RCC 7860 (cell line): ENCODE measurements at places on chromosomes 2 and 18.

DNA sequence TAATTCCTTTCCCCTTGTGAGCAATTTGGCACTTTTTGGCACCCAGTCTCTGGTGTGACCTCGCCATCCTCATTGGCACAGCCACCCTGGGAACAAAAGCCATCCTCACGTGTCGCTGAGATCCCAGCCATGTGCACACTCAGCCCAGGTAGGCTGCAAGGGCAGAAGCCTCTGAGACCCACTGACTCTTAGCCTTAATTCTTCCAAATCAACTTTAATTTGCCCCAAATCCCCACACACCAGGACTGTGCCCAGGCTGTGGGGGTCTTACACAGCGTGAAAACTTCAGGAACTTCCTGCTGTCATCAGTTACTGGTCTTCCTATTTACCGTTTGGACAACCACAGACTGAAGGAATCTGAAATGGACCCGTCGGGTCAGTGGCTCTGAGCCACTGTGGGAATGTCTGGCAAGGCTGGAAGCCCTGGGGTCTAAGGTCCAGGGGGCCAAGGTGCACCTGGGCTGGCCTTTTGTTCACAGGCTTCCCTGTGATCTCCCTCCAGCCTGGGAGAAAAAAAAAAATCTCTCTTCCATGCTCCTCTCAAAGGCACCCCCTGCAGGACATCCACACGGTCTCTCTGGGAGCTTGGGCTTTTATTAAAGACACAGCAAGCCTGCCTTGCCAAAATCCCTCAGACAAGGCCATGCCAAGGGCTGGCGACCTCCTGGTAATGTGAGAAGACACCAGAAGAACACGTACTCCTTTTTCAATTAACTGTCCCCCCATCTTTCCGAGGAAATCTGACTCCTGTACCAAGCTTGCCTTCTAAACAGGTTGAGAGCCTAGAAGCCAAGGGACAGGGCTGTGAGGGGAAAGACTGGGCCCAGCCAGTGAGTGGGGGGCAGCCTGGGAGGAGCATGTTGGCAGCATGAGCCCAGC is 42.1 kb upstream of the LAPTM4A start:
- no peak for DNase-seq

- no peak for DNase-seq
Observed at GRCh38 chr2:180231015-180231414, 223.9 kb upstream of the CWC22 start.

DNA sequence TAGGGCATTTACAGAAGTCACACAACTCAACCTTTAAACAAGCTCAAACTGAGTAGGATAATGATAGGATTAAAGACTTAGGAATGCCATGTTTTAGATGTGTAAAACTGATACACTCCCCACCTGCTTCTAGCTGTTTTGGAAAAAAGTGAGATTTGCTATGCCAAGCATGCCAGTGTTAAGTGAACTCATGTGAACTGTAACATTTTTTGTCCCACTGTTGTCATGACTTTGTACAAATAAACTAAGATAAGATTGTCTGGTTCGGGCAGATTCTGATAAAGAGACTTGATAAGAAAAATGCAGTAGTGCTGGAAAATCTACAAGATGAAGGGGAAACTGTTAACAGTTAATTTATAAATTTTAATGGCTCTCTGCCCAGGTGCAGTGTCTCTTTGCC is 66.5 kb downstream of the GLS start:
- DNase-seq = peak; percentile 39

GRCh38 chr2:46333912-46334311 is 36.7 kb downstream of the EPAS1 start:
- no peak for DNase-seq

- DNase-seq = no peak
Observed at GRCh38 chr18:47143153-47143552, 7.1 kb downstream of the HDHD2 start.

- peak; percentile 73 for DNase-seq
Observed at GRCh38 chr18:13375302-13376255, 157.0 kb downstream of the LDLRAD4 start.

DNA sequence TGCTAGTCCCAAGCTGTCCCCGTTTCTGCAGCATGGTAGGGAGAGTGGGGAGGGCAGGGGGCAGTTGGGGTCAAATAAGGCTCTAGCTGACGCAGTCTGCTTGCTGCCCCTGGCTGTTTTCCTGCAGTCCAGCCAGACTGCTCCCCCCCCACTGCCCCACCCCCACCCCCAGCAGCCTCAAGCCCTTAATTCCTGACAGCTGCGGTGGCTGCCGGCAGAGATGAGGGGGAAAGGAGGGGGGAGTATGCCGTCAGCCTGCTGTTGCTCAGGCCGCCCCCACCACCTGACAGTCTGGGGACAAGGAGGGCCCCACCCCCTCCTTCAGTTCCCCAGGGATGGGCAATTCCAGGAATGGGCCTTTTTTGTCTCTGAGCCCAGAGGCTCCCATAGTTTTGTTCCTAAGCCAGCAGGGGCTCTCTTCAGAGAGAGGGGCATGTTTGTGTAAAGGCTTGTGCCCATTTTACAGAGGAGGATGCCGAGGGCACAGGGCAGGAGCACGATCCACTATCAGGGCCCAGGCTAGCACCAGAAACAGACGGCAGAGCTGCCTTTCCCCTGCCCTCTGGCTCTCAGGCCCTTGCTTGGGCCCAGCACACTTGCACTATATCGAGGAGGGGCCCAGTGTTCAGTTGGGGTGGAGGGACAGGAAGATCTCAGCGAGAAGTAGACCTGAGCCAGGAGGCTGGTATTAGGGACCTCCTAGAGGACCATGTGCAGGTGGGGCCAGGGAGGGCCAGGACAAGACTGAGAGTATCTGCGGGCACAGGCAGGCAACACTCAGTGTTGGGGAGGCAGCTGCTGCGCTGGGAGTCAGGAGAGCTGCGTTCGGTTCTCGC is 1.5 kb upstream of the WNT10A start:
- no peak for DNase-seq

DNA sequence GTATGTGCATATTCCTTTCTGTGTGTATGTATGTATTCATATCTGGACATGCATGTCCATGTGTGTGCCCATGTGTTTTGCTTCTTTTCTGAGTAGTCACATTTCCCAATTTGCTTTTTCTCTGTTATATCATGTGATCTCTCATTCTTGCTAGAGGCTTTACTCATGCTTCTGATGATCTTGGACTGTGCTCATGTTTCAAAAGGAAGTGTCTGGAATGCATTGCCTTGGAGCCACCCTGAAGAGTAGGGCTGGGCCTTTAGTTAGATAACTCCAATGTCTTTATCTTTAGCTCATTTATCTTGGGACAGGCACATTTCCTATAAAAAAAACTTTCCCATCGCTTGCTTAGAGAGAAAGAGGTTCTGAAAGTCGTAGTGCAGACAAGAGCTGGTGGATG is 859.2 kb downstream of the CNTNAP5 start:
- DNase-seq = no peak

- no peak for DNase-seq
Observed at GRCh38 chr2:54526226-54526879, 70.2 kb downstream of the SPTBN1 start.

DNA sequence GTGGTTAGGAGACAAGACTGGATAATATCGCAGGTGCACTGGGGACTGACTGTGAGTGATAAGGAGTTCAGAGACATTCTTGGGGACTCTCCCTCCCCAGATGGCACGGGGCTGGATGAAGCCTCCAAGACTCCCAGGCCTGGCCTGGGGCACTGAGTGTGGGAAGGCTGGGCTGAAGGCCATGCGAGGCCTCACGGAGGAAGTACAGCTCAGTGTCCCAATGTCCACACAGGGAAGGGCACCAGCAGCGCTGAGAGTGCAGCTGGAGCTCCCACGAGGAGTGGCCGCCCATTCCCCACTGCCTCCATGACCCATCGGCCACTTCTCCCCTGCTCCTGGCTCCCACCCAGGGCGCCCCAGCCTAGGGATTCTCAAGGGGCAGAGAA is 6.5 kb downstream of the MFSD2B start:
- no peak for DNase-seq

DNA sequence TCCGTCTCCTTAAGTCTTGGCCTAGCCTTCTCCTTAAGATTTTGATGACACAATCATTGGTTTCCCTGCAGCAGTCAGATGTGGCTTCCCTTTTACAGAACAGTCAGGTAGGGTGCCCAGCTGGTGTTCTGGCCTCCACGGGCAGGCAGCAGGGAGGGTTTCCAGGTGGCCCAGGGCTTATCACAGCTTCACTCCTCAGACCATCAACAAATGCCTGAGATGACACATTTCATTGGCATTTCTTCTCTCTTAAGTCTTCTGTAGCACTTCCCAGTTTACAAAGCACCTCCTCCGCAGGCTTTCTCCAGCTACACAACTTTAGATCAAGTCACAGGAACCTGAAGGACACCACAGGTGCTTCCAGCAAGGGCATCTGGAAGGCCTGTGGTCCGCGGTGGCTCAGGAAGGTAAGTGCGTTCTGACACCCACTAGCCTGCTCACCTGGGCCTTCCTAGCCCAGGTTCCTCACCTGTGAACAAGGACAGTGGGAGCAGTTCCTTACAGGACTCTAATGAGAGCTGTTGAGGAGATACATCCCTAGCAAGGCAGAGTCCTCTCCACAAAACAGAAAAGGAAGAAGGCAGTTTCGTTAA is 37.6 kb downstream of the PTPN18 start:
- DNase-seq = peak; percentile 34

- DNase-seq = peak; percentile 13
Observed at GRCh38 chr2:75464348-75464946, 96.3 kb downstream of the EVA1A start.

DNA sequence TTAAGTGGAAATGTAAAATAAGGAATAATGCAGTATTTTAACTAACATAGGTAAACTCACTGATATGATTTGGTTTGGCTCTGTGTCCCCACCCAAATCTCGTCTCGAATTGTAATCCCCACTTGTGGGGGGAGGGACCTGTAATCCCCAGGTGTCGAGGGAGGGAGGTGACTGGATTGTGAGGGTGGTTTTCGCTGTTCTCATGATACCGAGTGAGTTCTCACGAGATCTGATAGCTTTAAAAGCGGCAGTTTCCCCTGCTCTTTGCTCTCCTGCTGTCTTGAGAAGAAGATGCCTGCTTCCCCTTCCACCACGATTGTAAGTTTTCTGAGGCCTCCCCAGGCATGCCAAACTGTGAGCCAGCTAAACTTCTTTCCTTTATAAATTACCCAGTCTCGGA is 109.4 kb upstream of the LYPD6 start:
- no peak for DNase-seq

DNA sequence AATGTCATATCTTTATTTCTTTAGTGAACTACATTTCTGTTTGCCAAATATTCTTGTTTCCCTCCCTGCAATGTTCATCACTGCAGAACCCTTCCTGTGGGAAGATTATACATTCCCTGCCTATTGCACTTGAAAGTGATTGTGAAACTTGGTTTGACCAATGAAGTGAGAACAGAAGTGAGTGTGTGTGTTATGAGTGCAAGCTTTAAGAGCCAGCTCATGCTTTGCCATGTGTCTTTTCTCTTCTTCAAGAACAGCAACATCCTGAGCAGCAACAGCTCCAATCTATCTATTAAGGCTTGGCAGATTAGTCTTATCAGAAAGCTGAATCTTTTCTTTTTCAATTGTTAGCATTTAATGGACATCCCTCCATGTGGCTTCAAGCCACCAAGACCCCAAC is 42.0 kb upstream of the UBE2E3 start:
- no peak for DNase-seq

GRCh38 chr18:70256994-70257393 is 31.9 kb upstream of the SOCS6 start:
- DNase-seq = no peak

GRCh38 chr2:79100285-79100684 is 12.5 kb upstream of the REG1B start:
- no peak for DNase-seq

DNA sequence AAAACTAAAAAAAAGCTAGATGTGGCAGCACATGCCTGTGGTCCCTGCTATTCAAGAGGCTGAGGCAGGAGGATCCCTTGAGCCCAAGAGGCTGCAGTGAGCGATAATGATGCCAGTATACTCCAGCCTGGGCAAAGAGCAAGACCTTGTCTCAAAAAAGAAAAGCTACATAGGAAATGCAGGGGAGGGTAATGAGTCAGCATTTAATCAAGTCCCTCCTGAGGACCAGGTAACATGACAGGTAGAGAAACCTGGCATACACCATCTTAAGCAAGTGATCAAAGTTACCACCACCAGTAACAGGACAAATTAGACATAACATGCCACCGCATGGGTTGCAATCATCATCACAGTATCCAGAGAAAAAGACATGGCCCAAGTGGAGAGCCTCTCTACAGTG is 25.8 kb downstream of the MYO5B start:
- DNase-seq = no peak

DNA sequence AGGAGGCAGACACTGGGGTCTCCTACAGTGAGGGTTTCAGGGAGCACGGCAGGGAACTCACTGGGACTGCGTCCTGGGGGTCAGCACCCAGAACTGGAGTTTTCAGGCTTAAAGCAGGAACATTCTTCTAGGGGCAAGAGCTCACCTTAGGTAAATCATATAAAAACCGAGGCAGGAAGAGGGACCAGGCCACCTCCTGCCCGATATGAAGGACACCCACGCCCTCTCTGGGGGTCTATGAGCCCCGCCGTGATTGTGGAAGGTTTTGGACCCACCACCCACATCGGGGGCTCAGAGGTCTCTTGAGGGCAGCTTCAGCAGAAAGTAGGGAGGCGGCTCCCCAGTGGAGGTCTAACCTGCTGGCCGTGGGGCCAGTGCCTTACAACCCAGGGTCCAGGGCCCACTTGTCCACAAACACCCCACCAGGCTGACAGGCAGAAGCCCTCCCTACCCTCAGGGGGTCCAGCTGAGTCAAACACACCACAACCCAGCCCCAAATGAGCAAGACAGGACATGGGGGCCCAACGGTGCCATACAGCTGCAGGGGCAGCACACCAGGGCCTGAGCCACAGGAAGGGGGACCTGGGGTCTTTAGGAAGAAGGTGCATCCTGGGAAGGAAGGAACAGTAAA is 25.3 kb downstream of the CROCC2 start:
- no peak for DNase-seq

GRCh38 chr2:231662811-231663457 is 45.4 kb upstream of the PTMA start:
- no peak for DNase-seq

DNA sequence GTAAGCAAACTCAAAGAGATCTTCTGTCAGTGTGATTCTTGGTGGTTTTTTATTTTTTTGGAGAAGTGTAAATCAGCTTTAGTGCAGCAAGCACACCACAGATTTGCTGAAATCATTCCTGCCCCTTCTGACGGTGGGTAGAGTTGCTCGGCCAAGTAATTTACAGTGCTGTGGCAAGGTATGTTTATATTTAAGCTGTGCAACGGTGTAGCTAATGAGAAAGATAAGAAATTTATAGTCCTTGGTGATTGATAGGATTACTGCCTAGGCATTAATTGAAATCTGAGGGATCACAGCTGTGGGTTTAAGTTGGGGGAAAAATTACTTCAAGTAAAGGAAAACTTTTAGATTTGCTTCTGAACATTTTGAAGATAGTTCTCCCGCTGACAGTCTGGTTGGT is 286.6 kb downstream of the AGAP1 start:
- DNase-seq = no peak

- no peak for DNase-seq
Observed at GRCh38 chr18:12048010-12048826, 45.4 kb upstream of the ANKRD62 start.

GRCh38 chr2:19711470-19712372 is 190.1 kb downstream of the TTC32 start:
- peak; percentile 93 for DNase-seq

GRCh38 chr2:34261701-34262100 is 662.6 kb upstream of the FAM98A start:
- no peak for DNase-seq
